ENCODE measurements at places on chromosomes 3 and 15. TPM values are rescaled to one million over a fixed set of nuclear protein-coding genes. Genes with fewer than 3 reads are reported as not detected.

The SERINC4 gene
- under 0.01 TPM for total RNA-seq

The DNASE1L3 gene
- total RNA-seq = not detected

DNA sequence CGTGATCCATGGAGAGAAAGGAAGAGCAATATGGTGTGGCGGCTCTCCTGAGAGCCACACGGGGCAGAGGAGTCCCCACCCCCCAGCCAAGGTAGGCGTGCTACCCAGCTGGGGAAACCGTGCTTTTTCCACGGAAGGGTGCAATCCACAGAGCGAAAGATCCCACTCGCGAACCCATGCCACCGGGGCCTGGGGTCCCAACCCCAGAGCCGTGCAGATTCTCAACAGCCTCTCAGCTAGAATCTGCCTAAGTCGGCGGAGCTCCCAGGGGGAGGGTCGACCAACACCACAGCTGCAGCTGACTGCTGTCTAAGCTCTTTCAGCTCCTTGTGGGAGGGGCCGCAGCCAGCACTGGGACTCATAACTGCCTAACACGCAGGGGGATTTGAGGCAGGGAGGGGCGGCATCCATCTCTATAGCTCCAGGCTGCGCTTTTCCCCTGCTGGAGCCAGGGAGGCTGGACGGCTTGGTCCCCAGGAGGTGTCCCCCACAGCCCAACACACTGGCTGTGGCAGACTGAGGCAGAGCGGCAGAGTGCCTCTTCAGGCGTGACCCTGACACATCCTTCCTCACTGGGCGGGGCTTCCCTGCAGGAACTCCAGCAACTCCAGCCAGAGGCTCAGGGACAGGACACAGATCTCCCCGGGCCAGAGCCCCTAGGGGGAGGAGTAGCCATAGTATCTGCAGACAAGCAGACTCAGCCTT lies 107.6 kb upstream of the ZBTB20 start:
- no peak for DNase-seq

DNA sequence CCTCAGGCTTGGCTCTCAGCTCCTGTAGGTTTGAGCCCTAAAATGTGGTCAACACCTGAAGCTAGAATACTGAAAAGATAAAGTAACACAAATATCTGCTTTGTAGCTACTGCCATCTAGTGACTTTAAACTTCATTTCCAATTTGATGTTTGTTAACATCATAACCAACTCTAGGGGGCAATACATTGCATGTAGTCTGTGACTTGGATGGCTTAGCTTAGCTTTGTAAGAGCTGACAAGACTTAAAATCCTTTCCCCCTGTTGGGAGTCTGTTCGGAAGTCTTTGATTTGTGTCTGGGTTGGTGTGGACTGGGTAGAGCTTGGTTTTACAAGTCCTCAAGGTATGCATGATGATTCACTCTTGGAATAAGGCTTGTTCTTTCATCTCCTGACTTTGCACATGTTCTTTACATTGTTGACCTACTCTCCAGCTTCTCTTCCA lies 51.7 kb downstream of the SCN11A start:
- peak; percentile 60 for DNase-seq

- DNase-seq = no peak
Measured at GRCh38 chr3:130569461-130570365, 52.7 kb downstream of the COL6A6 start.

DNA sequence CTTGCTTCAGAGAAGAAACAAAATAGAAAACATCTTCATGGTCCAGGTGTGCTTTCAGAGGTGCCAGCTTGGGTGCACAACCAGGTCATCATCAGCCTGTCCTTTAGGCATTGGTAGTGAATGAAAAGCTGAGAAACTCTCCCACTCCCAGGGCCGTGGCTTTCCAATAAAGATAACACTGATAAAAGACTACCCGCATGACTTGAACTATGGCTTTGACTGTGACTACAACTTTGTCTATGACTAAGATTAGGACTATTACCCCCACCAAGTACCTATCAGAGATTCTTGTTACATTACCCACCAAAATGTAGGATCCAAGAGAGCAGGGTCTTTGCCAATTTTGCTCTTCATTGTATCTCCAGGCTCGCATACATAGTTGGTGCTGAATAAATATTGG lies 115.2 kb downstream of the EDEM1 start:
- DNase-seq = no peak
